Stimulated activated CD8-positive, alpha-beta memory T cell treated with anti-CD3 and anti-CD28 coated beads, Interleukin-15, amount 100 ng/mL, for 1 hour (primary cell): ENCODE measurements at places on chromosomes 11 and 22.

DNA sequence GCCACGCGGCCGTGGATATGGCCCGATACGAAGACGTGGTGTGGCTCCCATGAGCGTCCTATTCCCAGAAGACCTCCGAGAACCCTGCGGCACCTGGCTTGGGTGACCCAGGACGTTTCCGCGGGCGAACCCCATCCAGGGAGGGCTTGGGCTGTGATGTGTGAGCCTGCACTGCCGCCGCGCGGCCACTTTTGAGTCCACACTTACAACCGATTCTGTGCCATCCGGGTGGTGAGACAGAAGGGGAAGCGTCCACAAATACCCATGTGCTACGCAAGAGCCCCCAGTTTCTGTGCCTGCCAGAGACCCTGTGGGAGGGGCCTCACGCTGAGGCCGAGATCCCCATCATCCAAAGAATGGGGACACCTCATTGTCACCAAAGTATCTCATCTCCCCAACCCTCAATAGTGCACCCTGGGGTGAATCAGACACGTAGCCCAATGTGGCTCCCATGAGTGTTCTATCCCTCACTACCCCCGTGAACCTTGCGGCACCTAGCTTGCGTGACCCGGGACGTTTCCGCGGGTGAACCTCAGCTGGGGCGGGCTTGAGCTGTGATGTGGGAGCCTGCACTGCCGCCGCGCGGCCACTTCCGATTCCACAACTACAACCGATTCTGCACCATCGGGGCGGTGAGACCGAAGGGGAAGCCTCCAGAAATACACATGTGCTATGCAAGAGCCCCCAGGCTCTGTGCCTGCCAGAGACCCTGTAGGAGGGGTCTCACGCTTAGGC lies 4.6 kb upstream of the H19 start:
- DNase-seq = no peak

GRCh38 chr11:89477175-89477574 lies 14.0 kb downstream of the NOX4 start:
- DNase-seq = no peak

- no peak for DNase-seq
Measured at GRCh38 chr11:32108576-32108975, 17.7 kb downstream of the RCN1 start.

DNA sequence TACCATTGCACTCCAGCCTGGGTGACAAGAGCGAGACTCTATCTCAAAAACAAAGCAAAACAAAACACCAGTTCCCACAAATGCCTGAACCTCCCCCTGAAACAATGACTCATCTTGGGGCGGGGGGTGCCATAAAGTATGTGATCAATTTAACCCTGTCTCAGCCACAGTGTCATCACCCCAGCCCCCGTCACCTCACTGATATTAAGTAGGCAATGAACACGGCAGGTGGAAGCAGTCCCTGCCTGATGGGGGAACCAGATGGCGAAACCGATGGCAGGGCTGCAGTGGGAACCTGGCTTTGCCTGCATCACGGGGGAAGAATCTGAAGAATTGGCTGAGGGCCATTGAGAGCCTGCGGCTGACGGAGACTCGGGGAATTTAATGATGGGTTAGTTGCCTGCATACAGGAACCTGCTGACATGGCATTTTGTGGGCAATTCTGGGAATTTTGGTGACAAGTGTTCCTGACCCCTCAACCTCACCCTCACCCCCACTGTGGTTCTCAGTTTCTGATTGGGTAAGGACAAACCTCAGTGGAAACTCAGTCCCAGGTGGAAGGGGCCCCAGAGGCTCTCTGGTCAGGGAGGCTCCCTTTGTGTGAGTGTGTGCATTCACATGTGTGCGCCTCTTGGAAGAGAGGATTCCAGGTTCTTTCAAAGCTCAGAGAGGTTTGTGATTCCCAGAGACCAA lies 39.1 kb upstream of the SHISAL1 start:
- no peak for DNase-seq

- DNase-seq = no peak
Measured at GRCh38 chr11:67996622-67997474, 7.0 kb downstream of the UNC93B1 start.

DNA sequence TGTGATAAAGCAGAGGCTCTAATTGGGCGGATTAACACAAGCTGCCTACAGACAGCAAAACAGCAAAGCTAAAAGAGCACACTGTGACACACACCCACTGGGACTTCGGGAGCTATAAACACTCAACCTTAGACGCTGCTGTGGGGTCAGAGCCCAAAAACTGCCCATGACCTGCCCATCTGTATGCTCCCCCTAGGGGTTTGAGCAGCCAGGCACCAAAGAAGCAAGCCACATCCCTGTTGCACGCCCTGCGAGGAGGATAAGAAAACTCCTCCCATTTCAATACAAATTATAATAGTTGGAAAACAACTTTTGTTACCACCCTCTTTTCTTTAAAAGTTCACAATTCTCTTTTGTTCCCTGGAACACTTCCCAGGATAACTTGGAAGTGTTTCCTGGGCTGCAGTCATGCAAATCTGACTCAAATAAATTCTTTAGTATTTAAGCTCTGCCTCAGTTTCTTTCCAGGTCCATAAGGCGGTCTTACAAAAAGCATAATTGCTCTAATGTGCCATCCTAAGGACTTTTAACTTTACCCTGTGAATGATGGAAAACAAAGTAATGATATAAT lies 86.4 kb downstream of the DLG2 start:
- DNase-seq = no peak

GRCh38 chr11:32610797-32611352 lies 27.2 kb downstream of the EIF3M start:
- no peak for DNase-seq

DNA sequence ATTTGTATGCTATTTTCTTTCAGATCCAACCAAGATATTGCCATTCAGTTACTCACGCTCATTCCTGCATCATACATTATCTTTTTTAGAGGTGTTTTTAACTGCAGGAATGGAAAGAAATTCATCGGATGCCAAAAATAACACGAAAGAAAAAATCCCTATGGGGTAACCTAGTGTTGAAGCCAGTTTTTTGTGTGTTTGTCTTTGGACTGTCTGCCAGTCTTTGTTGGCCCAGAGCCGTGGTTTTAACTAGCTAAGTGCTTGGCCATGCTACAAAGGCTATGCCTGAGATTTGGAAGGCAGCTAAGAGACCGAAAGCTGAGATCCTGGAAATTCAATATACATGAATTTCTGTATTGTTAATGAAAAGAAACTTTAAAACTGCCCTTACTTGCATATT lies 309.8 kb upstream of the CNTN5 start:
- no peak for DNase-seq

DNA sequence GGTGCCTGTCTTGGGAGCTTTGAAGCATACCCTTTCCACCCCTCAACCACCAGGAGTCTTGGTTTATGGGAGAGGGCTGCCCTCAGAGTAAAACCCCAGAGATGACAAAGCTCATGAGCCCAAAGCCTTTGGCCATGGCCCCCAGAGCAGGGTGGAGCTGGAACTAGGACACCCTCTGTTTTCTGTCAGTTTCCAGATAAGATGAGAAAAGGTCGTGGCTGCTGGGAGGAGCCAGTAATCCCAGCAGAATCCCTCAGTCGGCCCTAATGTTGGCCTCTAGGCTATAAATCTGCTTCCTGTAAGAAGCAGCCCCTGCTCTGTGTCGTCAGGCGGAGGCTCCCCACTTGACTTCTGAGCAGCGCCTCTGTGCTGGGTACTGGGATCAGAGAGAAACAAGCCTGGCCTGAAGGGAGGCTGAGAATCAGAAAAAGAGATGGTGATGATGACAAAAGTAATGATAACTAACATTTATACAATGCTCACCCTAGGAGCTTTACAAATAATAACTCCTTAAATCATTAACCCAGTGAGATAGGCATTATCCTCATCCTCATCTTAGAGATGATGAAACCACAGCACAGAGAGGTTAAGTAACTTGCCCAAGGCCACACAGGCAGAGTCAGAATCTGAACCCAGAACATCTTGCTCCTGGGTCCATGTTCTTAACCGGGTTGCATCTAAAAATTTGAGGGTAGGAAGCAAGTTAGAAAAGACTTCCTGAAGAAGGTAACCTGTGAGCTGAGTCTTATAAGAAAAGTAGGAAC lies 471.4 kb downstream of the SOX6 start:
- DNase-seq = no peak

GRCh38 chr11:2729841-2730240 lies 30.0 kb upstream of the KCNQ1OT1 start:
- DNase-seq = no peak

DNA sequence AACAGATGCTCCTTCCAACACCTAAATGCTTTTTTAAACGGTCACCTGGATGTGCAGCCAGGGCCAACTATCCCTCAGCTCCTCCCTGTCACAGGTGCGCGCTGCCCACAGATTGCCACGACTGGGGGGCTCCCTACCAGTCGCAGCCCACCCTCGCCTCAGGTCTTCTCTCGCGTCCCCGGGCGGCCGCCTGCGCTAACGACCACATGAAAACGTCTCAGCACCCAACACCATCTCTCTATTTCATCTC lies 469 bp downstream of the ZBED5 start:
- DNase-seq = peak; percentile 16

DNA sequence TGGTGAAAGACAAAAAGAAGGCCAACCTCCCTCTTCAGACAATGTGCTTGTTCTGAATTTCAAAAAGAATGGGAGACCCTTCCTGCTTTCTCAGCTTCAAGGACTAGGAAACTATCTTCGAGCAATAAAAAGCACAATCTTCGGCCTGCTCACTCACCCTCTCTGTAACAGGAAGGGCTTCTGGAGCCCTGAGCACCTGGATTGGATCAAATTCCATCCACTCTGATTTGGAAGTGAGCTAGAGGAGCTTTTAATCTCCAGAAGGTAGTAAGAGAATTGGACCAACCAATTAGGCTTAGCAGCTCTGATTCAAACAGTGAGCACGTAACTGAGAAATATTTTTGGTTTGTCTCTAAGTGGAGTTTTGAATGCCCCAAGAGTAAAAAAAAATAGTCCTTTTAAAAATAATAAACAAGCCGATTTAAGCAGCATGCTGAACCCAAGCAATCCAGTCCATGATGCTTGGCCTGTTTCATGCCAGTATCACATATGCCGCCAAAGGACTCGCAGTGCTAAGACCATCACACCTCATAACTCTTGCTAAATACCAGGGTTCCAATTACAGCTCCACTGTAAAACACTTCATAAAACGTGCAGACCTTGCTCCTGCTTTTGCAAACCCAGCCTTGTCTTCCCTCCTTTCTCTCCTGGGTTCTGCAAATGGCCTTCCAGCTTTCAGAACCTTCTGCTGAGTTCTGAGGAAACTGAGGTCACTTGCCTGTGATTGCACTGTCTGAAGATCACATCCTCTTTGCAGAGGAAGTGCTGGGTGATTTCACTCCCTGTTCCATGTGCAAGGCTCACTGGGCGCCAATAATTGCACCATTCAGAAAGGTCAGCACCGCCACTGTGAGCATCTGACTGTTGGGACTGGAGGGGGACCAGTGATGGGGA lies 74.4 kb downstream of the SLC1A2 start:
- DNase-seq = no peak

DNA sequence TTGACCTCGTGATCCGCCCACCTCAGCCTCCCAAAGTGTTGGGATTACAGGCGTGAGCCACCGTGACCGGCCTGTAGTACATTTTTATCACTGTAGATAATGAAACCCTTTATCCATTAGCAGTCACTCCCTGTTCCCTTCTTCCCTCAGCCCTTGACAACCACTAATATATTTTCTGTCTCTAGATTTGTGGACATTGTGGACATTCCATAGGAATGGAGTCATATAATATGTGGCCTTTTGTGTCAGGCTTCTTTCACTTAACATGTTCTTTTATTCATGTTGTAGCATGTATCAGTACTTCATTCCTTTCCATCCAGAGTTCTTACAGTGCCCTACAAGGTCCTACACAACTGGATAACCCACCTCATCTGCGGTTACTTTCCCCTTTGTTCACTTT lies 30.5 kb downstream of the RRM1 start:
- DNase-seq = no peak

GRCh38 chr22:42688241-42689211 lies 32.1 kb downstream of the A4GALT start:
- no peak for DNase-seq

DNA sequence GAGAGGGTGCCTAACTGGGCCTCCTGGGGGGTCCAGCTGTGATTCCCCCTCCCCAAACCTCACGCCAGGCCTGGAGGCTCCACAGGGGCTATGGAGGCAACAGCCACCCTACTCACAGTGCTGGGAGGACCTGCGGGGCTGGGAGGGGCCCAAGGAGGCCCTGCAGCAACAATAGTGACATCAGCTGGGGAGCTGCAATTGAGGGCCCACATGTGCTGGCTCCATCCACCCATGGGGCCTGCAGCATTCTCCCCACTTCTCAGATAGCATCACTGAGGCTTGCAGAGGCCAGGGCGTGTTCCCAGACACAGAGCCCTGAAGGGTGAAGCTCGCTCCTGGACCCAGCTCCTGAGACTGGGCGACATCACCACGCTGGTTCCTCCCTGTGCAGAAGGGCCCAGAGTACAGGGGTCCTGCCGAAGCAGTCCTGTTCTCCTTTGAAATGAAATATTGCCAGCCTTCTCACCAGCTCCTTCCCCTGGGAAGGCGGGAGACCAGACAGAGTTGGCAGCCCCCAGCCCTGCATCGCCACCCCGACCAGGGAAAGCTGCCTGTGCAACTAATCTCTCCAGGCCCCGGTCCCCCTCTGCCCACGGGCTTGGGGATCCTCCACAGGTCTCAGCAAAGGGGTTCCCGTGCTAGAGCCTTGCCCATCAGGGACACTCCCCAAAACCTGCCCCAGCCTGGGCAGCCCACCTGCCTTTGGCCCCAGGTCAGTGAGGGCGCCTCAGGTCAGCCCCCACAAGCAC lies 8.9 kb upstream of the TBX1 start:
- no peak for DNase-seq

DNA sequence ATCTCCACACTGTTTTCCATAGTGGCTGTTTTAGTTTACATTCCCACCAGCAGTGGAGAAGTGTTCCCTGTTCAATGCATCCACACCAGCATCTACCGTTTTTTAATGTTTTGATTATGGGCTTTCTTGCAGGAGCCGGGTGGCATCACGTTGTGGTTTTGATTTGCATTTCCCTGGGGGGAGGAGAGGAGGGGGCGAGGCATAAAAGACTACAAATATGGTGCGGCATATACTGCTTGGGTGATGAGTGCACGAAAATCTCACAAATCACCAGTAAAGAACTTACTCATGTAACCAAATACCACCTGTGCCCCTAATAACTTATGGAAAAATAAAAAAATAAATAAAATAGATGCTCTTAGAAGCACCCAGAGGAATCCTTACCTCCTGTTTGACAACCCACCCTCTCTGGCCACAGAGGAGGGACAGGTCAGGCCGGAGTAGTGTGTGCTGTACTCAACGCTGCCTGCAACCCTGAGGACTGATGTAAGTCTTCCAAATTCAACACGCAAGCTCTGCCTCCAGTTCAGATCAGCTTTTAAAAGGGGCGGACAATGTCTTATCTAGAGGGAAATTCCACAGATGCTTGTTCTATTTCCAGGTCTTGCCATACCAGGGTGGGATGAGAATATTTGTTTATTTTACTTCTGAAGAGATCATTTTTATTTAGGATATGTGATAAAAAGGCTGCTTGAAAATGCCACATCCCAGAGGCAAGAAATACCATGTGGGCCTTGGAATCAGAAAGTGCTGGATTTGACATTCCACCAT lies 329.6 kb upstream of the B3GAT1 start:
- DNase-seq = no peak
